Testis (tissue), 5 donors: ENCODE measurements at places on chromosomes 1 and 21. TPM values are rescaled to one million over a fixed set of nuclear protein-coding genes. Genes with fewer than 3 reads are reported as not detected.
A peak's percentile ranks its signal among the peaks of the same experiment; 100 is the strongest.

GRCh38 chr1:36137776-36138175, 11.5 kb downstream of the TRAPPC3 start:
- no peak for DNase-seq

DNA sequence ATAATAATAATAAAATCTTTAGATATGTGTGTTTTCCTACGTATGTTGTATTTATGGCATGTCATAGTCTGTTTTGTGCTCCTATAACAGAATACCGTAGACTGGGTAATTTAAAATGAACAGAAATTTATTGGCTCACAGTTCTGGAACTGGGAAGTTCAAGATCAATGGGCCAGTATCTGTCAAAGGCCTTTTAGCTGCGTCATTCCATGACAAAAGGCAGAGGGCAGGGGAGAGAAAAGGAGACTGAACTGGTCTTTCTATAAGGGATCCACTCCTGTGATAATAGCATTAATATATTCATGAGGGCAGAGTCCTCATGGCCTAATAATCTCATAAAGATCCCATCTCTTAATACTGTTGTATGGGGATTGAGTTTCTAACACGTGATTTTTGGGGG, 7.1 kb upstream of the SFT2D2 start:
- no peak for DNase-seq

The C1QB gene
- total RNA-seq, result 16.8 TPM

DNA sequence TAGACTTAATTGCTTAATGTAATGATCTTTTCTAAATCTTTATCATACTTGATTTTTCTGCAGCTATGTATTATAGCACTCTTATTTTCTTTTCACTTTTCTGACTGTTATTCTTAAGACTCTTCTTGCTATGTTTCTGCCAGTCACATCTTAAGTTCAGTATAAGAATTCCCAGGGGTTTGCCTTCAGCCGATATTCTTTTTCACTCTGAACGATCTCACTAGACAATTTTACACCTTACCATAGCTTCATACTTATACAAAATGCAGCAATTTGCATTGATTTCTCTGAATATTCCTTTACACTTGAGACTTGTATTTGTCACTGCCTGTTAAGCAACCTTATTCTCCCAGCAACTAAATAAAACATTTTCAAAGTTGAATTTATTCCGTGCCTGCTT, 242.5 kb upstream of the OLFM3 start:
- DNase-seq, result no peak

The CYP4A11 gene
- total RNA-seq, result 0.16 TPM

DNA sequence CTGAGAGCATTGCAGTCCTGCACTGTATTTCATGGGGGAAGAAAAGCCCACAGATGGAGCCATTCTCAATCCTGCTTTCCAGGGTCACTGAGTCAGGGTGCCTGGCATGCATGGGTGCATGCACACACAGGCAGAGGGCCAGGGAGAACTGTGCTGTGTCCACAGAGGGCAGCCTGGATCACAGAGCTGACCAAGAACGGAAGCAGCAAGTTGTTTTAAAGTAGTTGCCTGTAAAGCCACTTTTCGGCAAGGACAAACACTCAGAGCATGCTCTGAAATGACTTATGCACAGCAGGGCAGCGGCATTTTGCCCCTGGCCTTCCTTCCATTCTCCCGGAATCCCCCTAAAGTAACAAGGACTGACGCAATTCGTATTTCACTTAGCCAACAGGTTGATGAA, 3.6 kb downstream of the ERG start:
- DNase-seq, result no peak

DNA sequence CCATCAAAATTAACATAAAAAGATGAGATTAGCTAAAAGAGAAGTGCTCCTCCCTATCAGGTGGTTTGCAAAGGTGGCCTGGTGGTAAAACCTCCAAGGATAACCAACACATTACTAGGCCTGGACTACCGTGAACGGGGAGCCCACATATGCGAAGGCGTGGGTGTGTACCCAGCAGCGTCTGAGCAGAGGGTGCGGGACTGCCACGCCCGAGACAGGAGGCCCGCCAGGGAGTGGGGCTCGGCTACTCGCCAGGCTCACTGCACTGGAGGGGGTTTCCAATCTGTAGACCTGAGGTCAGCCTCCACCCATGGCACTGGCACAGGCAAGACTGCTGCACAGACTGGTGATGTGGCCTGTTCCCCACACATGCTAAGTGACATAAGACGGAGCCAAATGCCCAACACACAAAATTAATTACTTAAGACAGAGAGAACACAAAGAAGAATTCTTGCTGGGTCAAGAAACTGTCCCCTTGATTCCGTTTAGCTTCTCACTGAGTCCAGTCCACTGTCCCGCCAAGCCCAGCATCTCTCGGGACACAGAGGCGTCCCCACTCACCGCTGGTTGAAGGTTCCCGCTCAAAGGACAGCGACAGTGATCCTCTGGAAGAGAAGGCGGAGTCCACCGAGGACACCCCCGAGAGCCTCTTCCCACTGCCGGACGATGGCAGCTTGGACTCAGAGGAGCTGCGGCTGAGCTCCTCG, 23.4 kb downstream of the RIPK4 start:
- no peak for DNase-seq

The NECTIN4 gene
- total RNA-seq, result 0.63 TPM

DNA sequence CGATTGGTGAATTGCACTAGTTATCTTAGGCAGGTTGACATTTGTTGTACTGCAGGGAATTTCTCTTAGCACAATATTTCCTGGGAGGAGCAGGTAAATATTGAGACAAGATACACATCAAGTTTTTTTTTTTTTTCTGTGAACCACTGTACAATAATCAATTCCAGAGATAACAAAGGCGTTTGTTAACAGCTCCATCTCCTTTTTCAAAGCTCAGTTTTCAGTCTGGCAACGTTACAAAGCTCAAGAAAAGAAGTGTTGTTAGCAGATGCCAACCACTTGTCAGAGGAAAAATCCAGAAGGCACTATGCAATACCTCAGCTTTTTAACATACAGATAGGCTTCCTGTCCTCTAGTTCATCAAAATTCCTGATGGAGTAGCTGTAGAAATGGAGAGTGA, 40.9 kb upstream of the DAB1 start:
- DNase-seq, result no peak

DNA sequence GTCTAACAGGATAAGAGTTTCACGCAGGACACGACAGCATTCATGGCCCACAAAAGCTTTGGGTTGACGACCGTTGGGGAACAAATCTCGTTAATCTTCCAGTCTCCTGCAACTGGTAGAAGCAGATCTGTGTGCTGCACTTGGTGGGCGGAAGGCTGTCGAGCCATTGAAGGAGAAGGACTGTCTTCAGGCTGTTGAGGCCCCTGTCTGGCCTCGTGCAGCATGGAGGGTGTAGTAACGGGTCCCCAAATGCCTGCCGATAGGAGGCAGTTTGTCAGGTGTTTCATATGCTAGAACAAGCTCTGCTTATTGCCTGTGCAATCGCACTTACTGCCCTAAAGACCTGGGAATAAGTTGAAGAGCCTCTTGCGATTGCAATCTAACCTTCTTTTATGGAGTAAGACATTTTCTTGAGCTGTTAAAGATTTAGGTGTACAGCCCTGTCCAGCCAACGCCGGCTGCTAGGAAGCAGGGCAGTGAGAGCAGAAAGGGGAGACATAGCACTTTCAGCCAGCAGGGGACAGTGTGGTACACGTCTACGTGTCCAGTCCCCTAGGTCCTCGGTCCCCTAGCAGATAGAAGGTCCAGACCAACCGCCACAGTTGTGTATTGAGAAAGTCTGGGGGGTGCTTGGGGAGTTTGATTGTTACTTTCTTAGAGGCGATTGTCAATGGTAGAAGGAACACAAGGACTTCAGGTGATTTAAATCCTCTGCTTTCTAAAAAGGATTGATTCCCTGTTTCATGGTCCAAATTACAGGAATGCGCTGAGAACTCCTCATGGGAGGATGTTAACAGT, 102.3 kb upstream of the TMPRSS2 start:
- DNase-seq, result peak; percentile 75

DNA sequence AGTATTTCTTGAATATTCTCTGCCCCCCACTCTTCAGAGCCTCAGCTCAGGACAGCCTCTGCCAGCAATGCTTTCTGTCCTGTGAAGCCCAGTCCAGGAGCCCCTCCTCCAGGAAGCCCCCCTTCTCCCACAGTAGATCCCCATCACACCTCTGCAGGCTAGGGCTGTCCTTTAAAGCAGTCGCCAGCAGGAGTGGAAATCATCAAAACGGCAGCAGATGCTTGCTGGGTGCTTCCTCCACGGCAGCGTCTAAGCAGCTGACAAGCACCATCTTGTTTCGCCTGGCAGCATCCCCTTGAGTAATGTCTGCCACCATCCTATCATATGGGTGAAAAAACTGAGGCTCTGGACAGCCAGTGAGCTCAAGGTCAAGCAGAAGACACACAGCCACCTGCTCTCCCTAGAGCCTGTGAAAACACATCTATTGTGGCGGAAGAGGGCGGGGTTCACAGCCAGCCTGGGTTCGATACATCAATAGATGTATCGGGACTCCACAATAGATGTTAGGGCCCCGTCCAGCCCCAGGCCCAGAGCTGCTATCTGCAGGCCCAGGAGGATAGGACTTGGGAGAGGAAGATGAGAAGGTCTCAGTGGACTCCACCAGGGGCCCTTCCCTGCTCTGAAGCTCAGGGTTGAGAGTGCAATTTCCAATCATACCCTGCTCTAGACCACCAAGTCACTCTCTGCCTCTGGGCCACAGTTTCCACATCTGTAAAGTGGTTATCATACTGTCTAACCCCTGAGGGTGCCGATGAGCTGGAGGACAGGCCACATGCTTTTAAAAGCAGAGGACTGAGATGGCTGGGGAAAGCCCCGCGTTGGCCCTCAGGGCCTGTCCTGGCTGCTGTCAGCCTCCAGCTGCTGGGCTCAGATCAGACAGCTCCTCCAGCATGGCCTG, 17.5 kb downstream of the RUNX3 start:
- no peak for DNase-seq

DNA sequence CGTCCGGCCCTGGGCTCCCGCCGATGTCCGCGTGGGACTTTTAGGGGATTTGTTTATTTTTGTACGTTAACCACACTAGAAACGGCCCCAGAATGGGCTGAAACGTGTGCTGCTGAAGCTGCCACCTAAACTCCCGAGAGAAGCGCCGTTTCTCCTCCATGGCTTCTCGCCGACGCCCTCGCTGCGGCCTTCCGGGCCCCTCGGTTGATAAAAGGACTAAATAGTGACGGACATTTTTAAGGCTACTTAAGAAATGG, 678 bp upstream of the PTTG1IP start:
- DNase-seq, result no peak

DNA sequence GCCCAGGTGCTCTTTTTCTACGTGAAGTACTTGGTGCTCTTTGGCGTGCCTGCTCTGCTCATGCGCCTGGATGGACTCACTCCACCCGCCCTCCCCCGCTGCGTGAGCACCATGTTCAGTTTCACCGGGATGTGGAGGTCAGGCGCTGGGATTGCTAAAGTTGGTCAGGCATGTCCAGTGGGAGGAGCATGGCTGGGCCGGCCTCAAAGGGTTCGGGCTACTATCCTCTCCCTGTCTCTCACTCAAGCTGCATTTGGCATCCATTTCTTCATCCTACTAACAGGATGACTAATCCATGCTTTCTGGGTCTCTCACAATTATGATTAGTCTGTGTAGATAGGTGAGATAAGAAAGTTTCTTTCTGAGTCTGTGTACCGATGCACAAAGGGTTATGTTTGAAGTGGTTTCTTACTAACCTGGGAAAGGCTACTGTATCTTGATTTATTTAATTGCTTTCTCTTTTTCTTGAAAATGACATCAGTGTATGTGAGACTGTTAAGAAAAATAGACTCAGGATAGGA, 135.9 kb downstream of the HHAT start:
- no peak for DNase-seq

GRCh38 chr21:33657124-33657820, 15.0 kb downstream of the ITSN1 start:
- no peak for DNase-seq

The HPDL gene
- 1.1 TPM for total RNA-seq
